GM12878 (cell line): ENCODE measurements at places on chromosomes 3 and 15. TPM values are rescaled to one million over a fixed set of nuclear protein-coding genes. Genes with fewer than 3 reads are reported as not detected.

Gene CCDC9B
- 0.08 and 0.19 TPM in 2 replicates for total RNA-seq

- DNase-seq = no peak
These were observed 2.5 kb upstream of the NCKIPSD start for GRCh38 chr3:48688032-48688736.

- no peak for DNase-seq
These were observed 592.1 kb upstream of the GBE1 start for GRCh38 chr3:82353306-82354171.

Gene ACAN
- not detected in 2 replicates for total RNA-seq

- no peak for DNase-seq
These were observed 75.7 kb upstream of the DPPA4 start for GRCh38 chr3:109413049-109413448.

DNA sequence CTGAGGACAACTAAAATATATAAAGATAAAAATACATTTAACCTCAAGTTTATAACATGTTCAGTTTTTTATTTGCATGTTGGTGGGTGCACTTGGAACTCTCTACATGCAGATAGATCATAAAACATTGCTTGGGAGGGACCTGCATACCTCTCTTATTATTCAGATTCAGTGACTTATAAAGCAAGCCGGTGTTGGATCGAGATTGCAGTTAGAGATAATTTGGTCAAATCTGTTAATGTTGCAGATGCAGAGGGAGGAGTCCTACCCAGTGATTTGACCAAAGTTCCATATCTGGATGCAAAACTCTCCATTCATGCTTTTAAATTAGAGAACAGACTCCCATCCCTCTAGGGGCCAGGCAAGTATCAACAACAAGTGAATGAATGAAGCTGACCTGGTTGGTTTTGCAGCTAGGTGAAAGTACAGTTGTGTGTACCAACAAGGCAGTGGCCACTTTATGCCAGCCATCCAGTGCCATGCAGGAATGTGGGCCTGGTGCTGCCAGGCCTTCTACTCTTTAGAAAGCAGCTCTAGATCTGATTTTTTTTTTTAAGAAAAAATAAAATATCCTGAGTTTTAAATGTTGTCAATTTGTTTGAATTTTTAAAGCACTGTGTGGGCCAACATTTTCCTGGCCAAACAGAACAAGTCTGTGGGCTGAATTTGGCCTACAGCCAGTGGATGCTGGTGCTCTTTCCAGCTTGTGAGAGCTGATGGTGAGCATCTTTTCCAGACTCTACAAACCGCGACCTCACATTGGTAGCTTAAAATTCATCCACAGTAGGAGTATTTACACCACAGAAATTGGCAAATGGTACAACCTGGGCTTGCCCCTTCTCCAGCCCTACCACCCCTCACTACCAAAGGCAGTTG, 12.3 kb downstream of the CDIN1 start:
- no peak for DNase-seq

Gene ATP8B4
- total RNA-seq = 0.23 and 0.56 TPM in 2 replicates

Gene SPSB4
- total RNA-seq = not detected in 2 replicates

GRCh38 chr3:126491221-126492013, 15.7 kb upstream of the ZXDC start:
- no peak for DNase-seq

Gene ADGRG7
- 0.21 TPM in 1 of 2 replicates, not detected in the other for total RNA-seq

Gene NRG4
- 2.9 and 5.7 TPM in 2 replicates for total RNA-seq

GRCh38 chr15:31304751-31305365, 21.8 kb upstream of the KLF13 start:
- no peak for DNase-seq

GRCh38 chr3:153749070-153749610, 372.1 kb upstream of the ARHGEF26 start:
- DNase-seq = no peak

DNA sequence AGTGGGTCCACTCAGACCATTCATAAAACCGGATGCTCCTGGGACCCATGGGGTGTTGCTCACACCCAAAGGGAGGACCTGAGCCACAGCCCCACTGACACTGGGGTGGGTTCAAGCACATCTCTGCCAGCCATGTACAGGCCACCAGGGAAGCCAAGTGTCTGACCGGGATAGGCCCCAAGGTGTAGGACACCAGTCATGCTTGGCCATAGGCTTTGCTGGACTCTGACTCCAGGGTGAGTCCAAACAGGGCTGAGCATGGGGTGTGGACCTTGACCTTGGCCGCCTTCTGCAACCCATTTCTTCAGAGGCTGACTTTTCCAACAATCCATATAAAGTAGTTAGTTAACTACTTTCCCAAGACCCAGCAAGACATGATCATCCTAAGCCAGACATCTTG, 31.4 kb upstream of the DUSP7 start:
- DNase-seq = no peak

DNA sequence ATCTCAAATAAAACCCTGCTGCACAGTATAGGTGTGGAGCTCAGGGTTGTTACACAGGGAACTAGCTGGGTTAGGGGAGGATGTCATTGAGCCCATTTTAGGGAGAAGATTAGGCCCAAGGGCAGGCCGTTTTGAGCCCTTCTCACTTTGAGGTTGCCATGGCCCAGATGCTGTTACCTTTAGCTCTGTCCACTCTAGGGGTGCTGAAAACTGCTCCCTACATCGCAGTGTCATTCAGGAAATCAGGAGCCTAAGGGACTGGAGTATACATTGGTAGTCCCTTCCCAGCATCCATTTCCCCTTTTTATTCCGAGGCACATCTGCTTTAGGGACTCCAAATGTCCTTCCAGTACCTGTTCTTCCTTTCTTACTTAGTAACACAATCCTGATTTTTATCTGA, 79.0 kb upstream of the SELENOK start:
- DNase-seq = no peak

DNA sequence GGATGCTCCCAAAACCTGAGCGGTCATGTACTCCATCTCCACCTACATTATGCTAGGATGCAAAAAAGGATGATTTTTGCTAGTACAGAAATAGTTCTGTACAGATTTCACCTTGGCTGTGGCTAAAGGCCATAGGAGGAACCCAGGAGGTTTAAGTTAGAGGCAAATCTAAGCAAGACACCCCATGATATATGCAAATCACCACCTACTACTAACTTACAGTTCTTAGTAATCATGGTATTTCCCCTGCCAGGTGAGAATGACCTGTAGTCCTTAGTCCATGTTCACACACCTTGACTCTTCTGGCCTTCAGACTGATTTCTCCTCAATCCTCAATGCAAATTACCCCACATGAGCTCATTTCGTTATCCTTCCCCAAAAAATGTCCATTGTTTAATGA, 154.2 kb downstream of the IMPG2 start:
- DNase-seq = no peak

DNA sequence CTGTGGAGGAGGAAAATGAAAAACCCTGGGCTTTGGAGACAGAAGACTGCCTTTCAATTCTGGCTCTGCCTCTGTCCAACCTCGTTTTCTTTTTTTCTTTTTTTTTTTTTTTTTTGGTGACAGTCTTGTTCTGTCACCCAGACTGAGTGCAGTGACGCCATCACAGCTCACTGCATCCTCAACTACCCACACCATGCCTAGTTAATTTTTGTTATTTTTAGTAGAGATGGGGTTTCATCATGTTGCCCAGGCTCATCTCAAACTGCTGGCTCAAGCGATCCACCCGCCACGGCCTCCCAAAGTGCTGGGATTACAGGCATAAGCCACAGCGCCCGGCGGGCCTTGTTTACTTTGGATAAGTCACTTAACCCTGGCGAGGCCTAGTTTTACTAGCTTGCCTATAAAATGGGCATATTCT, 66.3 kb upstream of the SLC25A26 start:
- DNase-seq = no peak

DNA sequence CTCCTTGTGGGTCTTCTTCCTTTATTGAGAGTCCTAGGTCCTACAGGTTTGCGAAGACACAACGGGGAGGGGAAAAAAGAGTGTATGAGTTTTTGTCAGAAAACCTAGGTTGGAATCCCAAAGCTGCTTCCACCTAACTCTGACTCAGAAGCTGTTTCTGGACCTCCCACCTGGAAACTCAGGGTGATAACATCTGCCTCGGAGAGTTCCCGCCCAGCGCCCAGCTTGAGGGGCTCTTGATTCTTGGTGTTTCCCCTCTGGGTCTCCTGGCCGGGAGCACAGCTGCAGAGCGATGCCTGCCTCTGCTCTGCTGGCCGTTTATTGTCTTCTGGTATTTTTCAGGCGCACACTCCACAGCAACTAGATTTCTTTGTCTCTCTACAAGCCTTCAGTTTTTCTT, 52.9 kb upstream of the MYZAP start:
- no peak for DNase-seq

Gene SHC4
- total RNA-seq = 0.15 and 0.35 TPM in 2 replicates

Gene IL5RA
- total RNA-seq = 0.19 TPM in 1 of 2 replicates, not detected in the other

- DNase-seq = peak; percentile 90
These were observed 72.5 kb downstream of the WWTR1 start for GRCh38 chr3:149585401-149585726.

GRCh38 chr3:178665747-178666146, 129.5 kb downstream of the KCNMB2 start:
- DNase-seq = no peak

- no peak for DNase-seq
These were observed 48.1 kb downstream of the COL6A5 start for GRCh38 chr3:130393594-130393993.

Gene MCF2L2
- total RNA-seq = 1.6 and 2.2 TPM in 2 replicates

GRCh38 chr15:77044228-77045042, 26.5 kb downstream of the TSPAN3 start:
- no peak for DNase-seq

GRCh38 chr3:45518376-45519135, 76.0 kb upstream of the LIMD1 start:
- DNase-seq = no peak

GRCh38 chr3:127825756-127826155, 3.4 kb upstream of the MGLL start:
- no peak for DNase-seq

Gene MELTF
- 44.3 and 49.1 TPM in 2 replicates for total RNA-seq

Gene LIPC
- 0.18 TPM in 1 of 2 replicates, not detected in the other for total RNA-seq

DNA sequence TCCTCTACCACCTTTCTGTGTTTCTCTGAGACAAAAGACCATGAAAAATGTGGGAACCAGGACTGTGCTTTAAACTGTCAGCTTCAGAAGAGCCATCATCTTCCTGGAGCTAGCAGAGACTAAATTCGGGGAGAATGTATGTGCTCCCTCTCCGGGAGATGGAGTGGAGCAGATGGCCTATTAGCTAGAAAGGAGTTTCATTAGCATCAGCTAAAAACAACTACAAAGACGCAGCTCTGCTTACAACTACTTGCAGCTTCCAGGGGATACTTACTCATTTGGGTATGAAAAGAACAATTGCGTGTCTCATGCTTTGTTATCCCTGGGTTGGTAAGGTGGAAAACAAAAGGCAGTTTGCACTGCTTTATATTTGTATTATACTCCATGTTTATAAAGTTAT, 159.6 kb downstream of the MFSD1 start:
- DNase-seq = no peak

DNA sequence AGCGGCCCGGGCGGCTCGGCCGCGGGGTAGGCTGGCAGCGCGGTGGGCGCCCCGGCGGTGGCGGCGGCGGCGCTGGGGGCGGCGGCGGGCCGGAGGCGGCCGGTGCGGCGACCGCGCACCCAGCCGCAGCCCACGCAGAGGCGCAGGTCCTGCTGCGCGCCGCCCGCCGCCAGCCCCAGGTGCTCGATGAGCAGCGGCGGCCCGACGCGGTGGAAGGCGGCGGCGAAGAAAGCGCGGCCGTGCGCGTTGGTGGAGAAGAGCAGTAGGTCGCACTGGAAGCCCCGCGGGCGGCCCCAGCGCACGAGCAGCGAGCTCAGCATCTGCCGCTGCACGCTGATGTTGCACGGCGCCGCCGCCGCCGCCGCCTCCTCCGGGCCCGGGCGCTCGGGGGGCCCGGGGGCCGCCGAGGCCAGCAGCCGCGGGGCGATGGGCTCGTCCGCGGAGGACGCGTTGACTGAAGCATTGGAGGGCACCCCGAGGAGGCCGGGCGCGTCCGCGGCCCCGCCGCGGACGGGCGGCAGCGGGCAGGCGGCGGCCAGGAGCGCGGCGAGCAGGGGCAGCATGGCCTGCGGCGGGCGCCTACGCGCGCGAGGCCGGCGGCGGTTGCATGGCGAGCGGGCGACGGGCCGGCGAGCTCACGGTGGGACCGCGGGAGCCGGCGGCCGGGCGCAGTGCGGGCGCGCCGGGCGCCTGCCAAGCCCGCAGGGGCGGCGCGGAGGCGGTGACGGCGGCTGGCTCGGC, 452 bp downstream of the TMEM158 start:
- no peak for DNase-seq

Gene GHSR
- total RNA-seq = not detected in 2 replicates

GRCh38 chr15:61200626-61201025, 28.5 kb downstream of the RORA start:
- no peak for DNase-seq

DNA sequence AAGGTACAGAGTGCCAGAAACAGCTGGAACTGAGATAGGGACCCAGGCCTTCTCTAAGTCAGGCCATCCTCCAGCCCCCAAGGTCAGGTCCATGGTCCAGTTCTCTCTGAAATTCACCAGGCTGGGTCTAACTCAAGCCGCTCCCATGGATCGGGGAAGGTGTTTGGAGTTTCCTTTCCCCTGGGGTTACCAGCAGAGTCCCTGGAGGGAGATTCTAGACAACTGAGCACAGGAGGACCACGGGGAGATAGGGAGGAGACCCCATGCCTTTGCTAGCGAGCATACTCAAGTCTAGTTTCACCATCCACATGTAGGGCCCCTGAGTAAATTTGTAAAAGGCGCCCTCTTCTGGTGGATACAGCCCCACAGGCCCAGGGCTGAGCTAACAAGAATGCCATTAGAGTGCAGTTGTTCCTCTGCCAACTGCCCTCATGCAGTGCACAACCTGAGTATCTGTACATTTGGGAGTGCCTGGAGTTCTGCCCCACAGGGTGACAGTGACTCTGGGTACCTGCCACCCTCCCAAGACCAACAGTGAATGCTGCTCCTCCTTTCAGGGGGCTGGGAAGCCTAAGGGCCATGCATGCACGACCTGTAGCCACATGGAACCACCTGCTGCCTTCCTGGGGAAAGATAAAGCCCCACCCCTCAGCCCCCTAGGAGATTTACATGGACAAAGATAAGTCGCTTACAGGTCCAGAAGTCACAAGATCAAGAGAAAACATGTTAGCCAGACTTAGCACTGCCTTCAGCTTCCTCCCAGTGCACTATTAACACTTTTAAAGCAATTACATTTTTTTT, 89.0 kb downstream of the IQSEC1 start:
- no peak for DNase-seq

DNA sequence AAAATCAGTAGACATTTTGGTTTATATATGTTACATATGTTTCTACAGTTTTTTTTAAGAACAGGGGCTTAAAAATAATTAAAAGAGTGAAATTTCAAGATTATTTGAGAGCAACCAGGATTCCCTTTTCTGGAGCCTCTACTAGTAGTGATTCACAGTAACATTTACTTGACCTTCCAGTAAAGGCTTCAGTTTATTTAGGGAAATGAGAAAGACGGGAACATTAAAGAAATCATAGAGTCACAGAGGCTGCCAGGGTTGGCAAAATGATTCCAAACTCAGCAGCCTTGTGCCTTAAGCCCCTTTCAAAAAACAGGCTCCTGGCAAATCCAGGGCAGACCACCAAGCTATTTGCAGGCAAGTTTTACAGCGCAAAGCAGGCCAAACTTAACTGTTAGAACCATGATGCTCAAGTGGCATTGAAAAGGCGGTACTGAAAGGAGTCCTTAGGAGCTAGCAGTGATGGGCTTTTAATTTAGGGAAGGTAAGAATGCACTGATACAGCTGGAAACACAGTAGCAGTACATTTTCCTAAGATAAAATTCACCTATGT, 201.1 kb upstream of the ADAMTS9 start:
- DNase-seq = no peak

Gene TIMP4
- total RNA-seq = not detected in 2 replicates

- DNase-seq = no peak
These were observed 456.3 kb downstream of the FOXP1 start for GRCh38 chr3:71127052-71127831.

GRCh38 chr3:1506090-1506489, 413.3 kb downstream of the CNTN6 start:
- DNase-seq = no peak

GRCh38 chr3:65788461-65788860, 250.3 kb downstream of the MAGI1 start:
- no peak for DNase-seq
